ENCODE measurements at places on chromosomes 12 and 14.

DNA sequence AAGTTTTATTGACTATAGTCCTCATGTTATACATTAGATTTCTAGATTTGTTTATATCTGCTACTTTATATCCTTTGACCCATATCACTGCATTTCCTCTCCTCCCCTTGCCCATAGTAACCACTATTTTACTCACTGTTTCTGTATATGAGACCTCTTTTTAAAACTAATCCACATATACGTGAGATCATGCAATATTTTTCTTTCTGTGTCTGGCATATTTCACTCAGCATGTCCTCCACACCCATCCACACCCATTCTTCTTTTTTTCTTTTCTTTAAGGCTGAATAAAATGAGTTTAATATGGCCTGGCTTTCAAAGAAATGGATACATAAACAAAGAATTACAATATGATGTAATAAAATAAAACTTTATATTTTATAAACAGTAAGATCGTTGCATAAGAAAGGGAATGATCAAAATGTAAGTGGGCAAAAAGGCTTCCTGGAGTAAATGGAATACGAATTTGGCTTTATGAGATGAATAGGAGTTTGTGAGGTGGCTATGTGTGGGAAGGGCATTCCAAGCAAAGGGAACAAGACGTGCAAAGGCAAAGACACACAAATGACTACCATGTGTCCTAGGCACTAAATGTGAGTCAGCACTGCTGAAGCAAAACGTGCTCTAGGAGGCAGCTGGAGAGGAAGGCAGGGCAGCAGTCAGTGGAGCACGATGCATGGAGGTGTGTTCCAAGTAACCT lies 53.2 kb upstream of the HIF1A start:
- DNase-seq = no peak

DNA sequence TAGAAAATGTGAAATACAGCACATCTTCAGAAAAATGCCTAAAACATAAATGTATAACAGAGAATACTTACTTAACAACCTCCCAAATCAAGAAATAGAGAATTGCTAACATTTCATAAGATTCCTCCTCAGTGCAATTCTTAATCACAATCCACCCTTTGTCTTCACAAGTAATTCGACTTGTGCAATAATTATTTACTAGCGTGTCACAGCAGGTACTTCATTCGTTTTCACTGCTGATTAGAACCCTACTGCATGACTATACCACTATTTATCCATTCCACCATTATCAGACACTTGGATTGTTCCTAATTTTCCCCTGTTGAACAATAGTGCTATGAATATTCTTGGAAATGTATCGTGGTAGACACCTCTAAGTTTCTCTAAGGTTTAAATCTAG lies 64.9 kb upstream of the BBS10 start:
- DNase-seq = no peak

DNA sequence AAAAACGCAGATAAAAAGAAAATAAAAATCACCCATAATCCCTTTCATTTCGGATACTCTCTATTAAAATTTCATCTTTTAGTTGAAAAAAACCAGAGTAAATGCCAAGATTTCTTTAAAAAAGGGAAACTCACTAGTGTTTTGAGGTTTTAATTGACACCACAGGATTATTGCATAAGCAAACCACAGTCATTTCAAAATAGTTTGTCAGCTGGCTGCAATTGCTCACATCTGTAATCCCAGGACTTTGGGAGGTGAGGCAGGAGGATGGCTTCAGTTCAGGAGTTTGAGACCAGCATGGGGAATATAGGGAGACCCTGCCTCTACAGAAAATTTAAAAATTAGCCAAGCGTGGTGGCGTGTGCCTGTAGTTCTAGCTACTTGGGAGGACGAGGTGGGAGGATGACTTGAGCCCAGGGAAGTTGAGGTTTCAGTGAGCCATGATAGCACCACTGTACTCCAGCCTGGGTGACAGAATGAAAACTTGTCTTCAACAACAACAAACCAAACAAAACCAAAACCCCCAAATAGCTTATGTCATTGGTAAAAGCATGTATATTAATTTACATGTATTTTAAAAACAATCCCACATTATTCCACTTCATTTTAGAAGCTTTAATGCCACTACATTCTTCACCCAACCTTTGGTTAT lies 48.8 kb downstream of the SYNE2 start:
- DNase-seq = no peak

DNA sequence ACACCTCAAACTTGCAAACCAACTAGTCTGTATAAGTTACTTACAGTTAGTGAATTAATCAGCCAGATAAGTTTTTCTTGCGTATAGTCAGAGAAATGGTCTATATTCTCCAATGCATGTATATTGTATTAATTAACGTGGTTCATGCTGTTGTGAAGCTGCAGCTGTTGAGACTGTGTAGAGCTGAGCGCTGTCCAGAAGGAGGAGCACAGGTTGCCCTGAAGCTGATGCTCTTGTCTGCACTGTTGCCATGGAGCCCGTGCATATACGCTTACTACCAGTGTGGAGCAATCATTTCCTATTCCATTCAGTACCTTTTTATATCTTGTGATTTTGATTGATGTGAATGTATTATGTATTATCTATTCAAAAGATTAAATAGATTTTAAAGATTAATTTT lies 74.3 kb upstream of the ARID2 start:
- no peak for DNase-seq

- peak; percentile 64 for DNase-seq
Measured at GRCh38 chr12:5083955-5084849, 40.5 kb downstream of the KCNA5 start.

- DNase-seq = no peak
Measured at GRCh38 chr12:115918763-115919162, 358.7 kb downstream of the MED13L start.

- DNase-seq = no peak
Measured at GRCh38 chr14:92702441-92702918, 45.9 kb downstream of the LGMN start.
